ENCODE measurements at places on chromosomes 11 and 22.

DNA sequence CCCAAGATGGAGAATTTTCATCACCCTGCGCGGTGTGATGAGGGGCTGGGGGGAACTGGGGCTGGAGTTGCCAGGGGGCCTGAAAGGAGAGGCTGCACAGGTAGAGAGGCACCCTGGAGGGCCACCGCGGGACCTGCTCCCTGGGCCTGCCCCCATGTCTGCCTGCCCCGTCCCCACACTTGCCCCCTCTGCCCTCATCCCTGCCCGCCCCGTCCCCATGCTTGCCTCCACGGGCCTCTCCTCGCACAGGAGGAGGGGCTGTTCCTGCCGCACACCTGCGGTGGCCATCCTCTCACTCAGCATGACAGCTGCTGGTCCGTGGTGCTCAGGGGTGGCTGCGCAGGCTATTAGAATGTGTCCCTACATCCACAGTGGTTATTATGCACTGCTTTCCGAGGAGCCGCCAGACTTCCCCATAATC lies 43.5 kb downstream of the LINC01488 start:
- no peak for DNase-seq

DNA sequence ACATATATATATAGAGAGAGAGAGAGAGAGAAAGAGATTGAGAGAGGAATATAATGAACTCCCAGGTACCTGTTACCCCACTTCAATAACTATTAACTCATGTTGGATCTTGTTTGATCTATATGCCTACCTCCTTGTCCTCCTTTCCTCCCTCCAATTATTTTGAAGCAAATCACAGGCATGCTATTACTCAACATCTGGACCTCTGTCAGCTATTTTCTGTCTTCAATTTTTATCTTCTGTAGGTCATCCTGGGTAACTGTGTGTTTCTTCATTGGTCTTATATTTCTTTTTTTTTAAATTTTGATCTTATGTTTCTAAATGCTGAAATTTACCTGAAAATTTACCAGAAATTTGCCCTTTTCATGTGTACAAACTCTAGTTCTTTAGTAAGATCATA lies 24.8 kb downstream of the UVRAG start:
- DNase-seq = no peak

- no peak for DNase-seq
Measured at GRCh38 chr11:122661182-122661945, 5.8 kb downstream of the UBASH3B start.

GRCh38 chr22:36977401-36977861 lies 41.8 kb downstream of the TST start:
- peak; percentile 47 for DNase-seq

GRCh38 chr11:22197139-22198005 lies 4.5 kb downstream of the ANO5 start:
- no peak for DNase-seq

DNA sequence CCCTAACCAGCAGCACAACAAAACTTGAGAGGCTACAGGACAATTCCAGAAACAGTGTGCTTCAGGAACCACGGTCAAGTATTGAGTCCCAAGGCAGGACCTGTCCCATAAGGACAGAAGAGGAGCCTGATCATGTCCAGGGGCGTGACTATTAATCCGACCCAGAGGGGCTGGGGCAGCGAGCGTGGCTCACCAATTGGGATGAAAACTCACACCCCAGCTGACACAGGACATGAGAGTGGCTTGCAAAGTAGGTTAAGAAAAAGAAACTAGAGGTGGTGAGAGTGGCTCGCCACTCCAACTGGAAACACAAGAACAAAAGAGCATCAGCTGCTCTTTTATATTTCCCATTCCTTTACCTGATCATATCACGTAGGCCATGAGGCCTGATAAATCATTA lies 16.0 kb upstream of the FEZ1 start:
- DNase-seq = no peak

GRCh38 chr11:114612686-114613085 lies 17.1 kb upstream of the NXPE4 start:
- no peak for DNase-seq

- DNase-seq = no peak
Measured at GRCh38 chr11:78525720-78526119, 48.9 kb downstream of the NARS2 start.

Data from uterus (tissue), 4 donors.